GM04504 (cell line): ENCODE measurements at places on chromosomes 7 and 10.

- no peak for DNase-seq
Measured at GRCh38 chr10:61063034-61063433, 119.0 kb upstream of the RHOBTB1 start.

DNA sequence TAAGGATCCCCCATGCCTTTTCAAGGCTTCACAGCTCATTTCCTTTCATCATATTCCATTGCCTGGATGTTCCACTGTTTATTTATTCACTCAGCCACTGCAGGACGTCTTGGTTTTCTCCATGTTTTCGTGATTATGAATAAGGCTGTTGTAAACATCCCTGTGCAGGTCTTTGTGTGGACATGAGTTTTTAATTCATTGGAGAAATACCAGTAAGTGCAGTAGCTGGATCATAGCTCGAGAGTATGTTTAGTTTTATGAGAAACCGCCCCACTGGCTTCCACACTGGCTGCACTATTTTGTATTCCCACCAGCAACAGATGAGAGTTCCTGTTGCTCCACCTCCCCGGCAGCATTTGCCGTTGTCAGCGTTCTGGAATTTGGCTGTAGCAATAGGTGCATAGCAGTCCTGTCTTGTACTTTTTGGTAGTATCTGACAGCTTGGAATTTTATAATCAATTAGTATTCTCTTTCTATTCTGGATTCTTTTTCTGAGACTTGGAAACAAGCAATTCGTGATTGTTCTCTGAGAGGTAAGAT lies 269.9 kb upstream of the PITRM1 start:
- DNase-seq: no peak

- no peak for DNase-seq
Measured at GRCh38 chr7:130096243-130096827, 26.0 kb downstream of the KLHDC10 start.

DNA sequence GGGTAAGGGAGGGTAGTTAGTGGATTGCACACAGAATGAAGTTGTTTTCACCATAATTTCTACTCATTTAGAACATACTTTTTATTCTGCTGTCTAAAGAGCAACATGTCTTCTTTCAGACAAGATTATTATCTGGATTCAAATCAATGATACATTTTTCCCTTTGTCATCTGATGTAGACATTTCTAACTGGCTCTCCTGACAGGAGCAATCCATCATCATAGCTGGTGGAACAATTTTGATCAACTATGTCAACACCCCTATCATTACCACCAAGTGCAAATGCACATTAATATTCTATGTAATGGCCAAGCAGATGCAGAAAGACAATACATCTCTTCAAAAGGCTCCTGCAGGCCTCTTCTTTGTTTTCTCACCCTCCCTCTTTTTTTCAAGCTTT lies 672.9 kb upstream of the LRRTM3 start:
- no peak for DNase-seq

DNA sequence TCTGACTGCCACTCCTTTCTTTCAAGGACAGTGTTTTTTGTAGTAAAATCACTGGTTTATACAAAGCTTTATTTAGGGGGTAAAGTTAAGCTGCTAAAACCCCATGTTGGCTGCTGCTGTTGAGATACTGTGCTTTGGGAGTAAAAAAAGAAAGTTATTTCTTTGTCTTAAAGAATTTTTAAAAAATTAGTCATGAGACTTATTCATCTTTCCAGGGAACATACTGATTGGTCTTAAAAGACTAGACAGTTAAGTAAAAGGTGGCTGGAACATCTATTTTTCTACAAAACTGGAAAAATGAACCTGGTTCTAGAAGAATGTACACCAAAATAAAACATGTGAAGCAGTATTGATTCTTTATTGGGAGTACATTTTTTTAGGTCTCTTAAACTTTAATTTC lies 20.6 kb downstream of the BBIP1 start:
- DNase-seq: no peak

GRCh38 chr7:37284805-37285231 lies 163.8 kb downstream of the ELMO1 start:
- no peak for DNase-seq

- no peak for DNase-seq
Measured at GRCh38 chr7:35384761-35385700, 131.1 kb upstream of the TBX20 start.
